Adrenal gland (tissue), 19 donors: ENCODE measurements at places on chromosomes 3 and 15. TPM values are rescaled to one million over a fixed set of nuclear protein-coding genes. Genes with fewer than 3 reads are reported as not detected.

DNA sequence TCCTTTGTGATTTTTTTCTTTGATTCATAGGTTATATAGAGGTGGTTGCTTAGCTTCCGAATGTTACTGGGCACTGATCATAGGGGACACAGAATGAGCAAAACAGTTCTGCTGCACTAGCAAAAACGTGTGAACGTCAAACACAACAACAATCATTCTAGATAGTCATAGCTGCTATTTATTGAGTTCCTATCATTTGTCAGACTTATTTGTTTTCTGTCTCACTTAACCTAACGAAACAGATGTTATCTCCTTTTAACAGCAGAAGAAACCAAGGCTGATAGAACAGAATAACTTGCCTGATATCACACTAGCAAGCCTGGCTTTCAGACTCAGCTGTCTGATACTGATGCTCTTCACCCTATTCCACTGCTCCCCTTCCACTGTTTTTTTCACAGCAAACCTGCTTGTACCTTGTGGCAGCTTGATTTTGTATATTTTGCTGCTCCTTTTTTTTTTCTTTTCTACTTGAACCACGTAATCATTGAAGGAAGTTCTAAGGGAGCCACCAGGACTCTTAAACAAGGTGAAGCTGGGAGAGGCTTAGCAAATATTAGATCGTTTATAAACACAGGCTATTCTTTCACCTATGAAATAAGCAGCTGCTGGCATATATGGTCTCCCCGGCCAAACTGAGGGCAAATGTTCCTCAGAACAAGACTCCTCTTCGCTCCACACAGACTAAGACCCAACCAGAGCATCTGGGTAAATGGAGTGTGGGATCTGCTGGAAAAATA lies 78.8 kb downstream of the MCF2L2 start:
- no peaks in the 10 kb centered on the region for H3K4me1 ChIP-seq
- no peaks in the 10 kb centered on the region for H3K27me3 ChIP-seq
- DNase-seq = no peak
- no peaks in the 10 kb centered on the region for H3K36me3 ChIP-seq
- H3K4me3 ChIP-seq = no peak overlapping the region

- no peaks in the 10 kb centered on the region for H3K4me1 ChIP-seq
- no peak for DNase-seq
- H3K27ac ChIP-seq = no peak overlapping the region
- H3K36me3 ChIP-seq = no peaks in the 10 kb centered on the region
- no peak overlapping the region for H3K4me3 ChIP-seq
- no peaks in the 10 kb centered on the region for H3K27me3 ChIP-seq
Measured at GRCh38 chr3:150521463-150521862, 24.8 kb downstream of the SERP1 start.

DNA sequence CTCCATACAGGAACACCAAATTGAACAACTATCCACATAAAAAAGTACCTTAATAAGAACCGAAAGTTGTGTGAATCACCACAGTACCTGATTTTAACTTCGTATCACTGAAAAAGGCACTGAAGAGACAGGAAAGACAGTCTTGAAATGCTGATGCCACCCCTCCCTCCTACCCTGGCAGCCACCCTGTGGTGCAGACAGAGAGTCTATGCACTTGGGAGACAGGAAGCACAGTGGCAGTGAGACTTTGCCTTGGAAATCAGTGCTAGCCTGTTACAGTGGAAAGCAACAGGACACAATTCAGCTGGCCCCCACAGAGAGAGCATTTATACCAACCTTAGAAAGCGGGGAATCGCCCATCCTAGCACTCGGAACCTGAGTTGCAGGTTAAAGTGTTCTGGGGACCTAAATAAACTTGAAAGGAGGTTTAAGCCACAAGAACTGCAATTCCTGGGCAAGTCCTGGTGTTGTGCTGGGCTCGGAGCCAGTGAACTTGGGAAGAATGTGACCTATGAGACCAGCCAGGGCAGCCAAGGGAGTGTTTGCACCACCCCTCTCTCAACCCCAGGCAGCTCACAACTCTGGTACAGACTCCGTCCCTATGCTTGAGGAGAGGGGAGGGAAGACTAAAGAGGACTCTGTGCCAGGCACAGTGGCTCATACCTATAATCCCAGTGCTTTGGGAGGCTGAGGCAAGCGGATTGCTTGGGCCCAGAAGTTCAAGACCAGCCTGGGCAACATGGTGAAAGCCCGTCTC lies 240.1 kb downstream of the ISL2 start:
- H3K4me3 ChIP-seq = no peak overlapping the region
- H3K4me1 ChIP-seq = peaks cover 6% of the 10 kb centered on the region
- peak; percentile 89 for DNase-seq
- no peaks in the 10 kb centered on the region for H3K36me3 ChIP-seq

DNA sequence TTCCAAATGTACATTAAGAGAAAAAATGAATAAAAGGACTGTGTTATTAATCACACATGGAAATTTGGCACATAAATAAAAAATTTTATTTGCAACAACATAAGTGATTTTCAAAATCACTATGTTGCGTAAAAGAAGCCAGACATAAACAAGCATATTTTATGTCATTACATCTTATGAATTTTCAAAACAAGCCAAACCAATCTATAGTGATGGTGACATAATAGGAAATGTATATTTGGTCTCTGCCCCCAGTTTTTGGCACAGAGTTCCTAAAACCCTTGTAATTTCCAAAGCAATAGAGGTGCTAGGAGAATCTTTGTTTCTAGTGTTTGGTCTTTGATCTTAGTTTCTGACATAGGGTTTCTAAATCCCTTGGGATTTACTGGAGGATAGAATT lies 543.3 kb downstream of the ZBBX start:
- no peak for DNase-seq
- no peaks in the 10 kb centered on the region for H3K27me3 ChIP-seq
- no peak overlapping the region for H3K4me3 ChIP-seq
- no peaks in the 10 kb centered on the region for H3K4me1 ChIP-seq
- H3K36me3 ChIP-seq = no peaks in the 10 kb centered on the region

Gene MBD4
- 28.9 TPM for polyA plus RNA-seq

GRCh38 chr3:138933068-138933668 lies 13.8 kb downstream of the FOXL2 start:
- no peak overlapping the region for H3K27ac ChIP-seq
- peaks cover 17% of the 10 kb centered on the region for H3K27me3 ChIP-seq
- no peak for DNase-seq
- no peak overlapping the region for H3K4me3 ChIP-seq
- no peaks in the 10 kb centered on the region for H3K4me1 ChIP-seq
- no peaks in the 10 kb centered on the region for H3K36me3 ChIP-seq

DNA sequence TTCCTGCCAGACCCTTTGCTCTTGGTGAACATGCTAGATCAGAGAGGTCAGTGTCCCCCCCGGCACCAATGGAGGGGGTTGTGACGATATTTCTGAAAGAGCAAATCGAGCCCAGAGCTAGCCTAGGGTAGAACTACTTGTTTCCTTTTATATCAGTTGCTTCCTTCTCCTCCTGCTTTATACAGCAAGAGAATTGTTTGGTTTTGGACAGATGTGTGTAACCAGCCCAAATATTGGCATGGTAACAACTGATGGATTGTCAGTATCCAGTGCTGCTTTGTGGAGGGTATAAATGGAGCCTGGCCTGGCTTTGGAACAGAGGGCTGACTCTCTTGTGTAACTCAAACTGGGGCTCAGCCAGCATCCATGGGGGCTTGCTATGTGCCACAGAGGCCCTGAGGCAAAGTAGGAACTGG lies 27.2 kb downstream of the SNX1 start:
- no peaks in the 10 kb centered on the region for H3K4me1 ChIP-seq
- DNase-seq = no peak
- H3K4me3 ChIP-seq = no peak overlapping the region
- no peaks in the 10 kb centered on the region for H3K27me3 ChIP-seq
- peaks cover 97% of the 10 kb centered on the region for H3K36me3 ChIP-seq

GRCh38 chr3:71245971-71246880 lies 337.3 kb downstream of the FOXP1 start:
- peaks cover 15% of the 10 kb centered on the region for H3K4me1 ChIP-seq
- DNase-seq = peak; percentile 27
- no peak overlapping the region for H3K27ac ChIP-seq

- no peak overlapping the region for H3K4me3 ChIP-seq
- no peak for DNase-seq
- peak overlapping the region; percentile 98 for H3K27ac ChIP-seq
- no peaks in the 10 kb centered on the region for H3K36me3 ChIP-seq
- peaks cover 50% of the 10 kb centered on the region for H3K4me1 ChIP-seq
Measured at GRCh38 chr3:125053304-125053699, 2.5 kb downstream of the HEG1 start.

Gene HRG
- polyA plus RNA-seq = not detected

DNA sequence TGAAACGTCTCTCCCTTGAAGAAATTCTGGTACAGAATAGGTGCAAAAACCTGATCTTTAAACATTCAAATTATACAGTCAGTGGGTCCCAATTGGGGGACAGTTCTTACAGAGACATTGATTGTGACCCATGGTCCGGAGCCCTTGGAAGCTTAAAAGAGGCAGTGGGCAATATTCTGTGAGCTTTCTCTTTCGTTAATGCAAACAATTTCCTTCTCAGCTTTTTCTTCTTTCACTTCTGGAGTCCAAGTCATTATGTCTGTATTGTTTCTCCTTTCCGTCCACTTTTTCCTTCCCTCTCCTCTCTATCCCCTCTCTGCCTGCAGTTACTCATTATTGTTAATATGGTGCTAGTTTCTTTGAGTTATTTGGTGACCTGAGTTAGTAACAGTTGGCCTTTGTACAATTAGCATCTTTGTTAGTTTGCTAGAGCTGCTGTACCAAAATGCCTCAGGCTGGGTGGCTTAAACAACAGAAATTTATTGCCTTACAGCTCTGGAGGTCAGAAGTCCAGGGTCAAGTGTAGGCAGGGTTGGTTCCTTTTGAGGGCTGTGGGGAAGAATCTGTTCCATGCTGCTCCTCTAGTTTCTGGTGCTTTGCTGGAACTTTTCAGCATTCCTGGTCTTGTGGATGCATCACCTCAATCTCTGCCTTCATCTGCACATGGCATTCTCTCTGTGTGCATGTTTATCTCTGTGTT lies 102.6 kb downstream of the GMPS start:
- no peak overlapping the region for H3K27ac ChIP-seq
- no peaks in the 10 kb centered on the region for H3K4me1 ChIP-seq
- no peaks in the 10 kb centered on the region for H3K36me3 ChIP-seq
- no peaks in the 10 kb centered on the region for H3K27me3 ChIP-seq
- H3K4me3 ChIP-seq = no peak overlapping the region
- no peak for DNase-seq

- no peak overlapping the region for H3K4me3 ChIP-seq
- no peaks in the 10 kb centered on the region for H3K4me1 ChIP-seq
- H3K27ac ChIP-seq = no peak overlapping the region
- peaks cover 3% of the 10 kb centered on the region for H3K27me3 ChIP-seq
Measured at GRCh38 chr15:28955993-28956421, 70.2 kb downstream of the APBA2 start.

Gene HDGFL3
- polyA plus RNA-seq = 9.3 TPM

Gene ALDH1L1
- polyA plus RNA-seq = 19.3 TPM

DNA sequence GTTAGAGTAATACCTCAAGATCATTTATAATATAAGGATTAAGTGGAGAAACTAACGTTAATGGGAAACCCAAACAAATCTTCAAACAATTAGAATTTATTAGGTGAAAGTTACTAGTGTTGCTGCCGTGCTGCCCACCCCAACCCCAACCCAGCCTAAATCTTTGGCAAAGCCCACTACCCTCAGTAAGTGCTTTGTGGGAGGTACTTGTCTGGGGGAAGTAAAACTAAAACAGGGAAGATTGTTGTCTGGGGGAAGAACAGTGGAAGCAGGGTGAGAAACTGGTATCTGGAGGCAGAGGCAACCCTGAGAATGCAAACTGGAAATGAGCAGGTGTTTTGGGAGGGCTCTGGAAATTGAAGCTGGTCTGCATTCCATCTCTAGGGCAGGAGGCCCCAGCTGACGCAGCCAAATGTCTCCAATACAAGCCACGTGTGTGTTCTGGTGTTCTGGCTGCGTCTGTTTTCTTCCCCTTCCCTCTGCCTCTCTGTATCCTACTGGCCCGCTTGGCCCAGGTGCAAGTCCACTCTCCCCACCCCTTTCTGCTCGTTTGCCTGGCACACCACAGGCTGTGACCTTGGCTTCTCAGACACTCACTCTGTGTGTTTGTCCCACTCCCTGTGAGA lies 32.7 kb downstream of the FEM1B start:
- H3K27ac ChIP-seq = no peak overlapping the region
- H3K36me3 ChIP-seq = no peaks in the 10 kb centered on the region
- H3K27me3 ChIP-seq = no peaks in the 10 kb centered on the region
- DNase-seq = peak; percentile 62

- DNase-seq = no peak
- no peaks in the 10 kb centered on the region for H3K27me3 ChIP-seq
- H3K4me1 ChIP-seq = peaks cover 14% of the 10 kb centered on the region
- H3K27ac ChIP-seq = no peak overlapping the region
- H3K4me3 ChIP-seq = no peak overlapping the region
- H3K36me3 ChIP-seq = no peaks in the 10 kb centered on the region
Measured at GRCh38 chr3:182969277-182969676, 11.1 kb downstream of the DCUN1D1 start.

DNA sequence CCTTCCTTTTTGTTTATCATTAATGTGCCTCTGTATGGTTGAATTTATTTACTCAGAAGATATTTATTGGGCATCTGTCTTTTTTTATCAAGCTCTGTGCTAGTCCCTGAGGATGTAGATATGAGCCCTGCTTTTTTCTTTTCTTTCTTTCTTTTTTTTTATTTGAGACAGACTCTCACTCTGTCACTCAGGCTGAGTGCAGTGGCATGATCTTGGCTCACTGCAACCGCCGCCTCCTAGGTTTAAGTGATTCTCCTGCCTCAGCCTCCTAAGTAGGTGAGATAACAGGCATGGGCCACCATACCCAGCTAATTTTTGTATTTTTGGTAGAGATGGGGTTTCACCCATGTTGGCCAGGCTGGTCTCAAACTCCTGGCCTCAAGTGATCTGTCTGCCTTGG lies 58.5 kb downstream of the MBNL1 start:
- peaks cover 10% of the 10 kb centered on the region for H3K4me1 ChIP-seq
- no peak overlapping the region for H3K4me3 ChIP-seq
- no peaks in the 10 kb centered on the region for H3K27me3 ChIP-seq
- DNase-seq = no peak
- H3K27ac ChIP-seq = no peak overlapping the region

Gene SFMBT1
- 2.7 TPM for polyA plus RNA-seq

DNA sequence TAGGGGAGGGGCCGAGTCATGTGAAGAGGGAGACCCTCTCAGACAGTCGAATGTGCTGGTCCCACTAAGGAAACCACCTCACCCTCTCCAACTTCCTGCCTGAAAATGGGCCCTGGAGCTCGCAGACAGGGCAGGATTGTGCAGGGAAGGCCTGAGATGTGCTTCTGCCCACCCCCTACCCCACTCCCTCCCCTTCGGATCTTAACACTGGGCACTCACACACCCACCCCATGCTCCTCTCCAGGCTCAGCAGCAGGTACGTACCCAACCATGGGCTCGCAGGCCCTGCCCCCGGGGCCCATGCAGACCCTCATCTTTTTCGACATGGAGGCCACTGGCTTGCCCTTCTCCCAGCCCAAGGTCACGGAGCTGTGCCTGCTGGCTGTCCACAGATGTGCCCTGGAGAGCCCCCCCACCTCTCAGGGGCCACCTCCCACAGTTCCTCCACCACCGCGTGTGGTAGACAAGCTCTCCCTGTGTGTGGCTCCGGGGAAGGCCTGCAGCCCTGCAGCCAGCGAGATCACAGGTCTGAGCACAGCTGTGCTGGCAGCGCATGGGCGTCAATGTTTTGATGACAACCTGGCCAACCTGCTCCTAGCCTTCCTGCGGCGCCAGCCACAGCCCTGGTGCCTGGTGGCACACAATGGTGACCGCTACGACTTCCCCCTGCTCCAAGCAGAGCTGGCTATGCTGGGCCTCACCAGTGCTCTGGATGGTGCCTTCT lies 20.0 kb downstream of the ATRIP start:
- H3K36me3 ChIP-seq = peaks cover 36% of the 10 kb centered on the region
- DNase-seq = peak; percentile 56
- H3K4me3 ChIP-seq = peak overlapping the region; percentile 2
- peaks cover 28% of the 10 kb centered on the region for H3K4me1 ChIP-seq
- H3K27ac ChIP-seq = peak overlapping the region; percentile 100
- H3K27me3 ChIP-seq = no peaks in the 10 kb centered on the region
